ENCODE measurements at places on chromosomes 2 and 18. TPM values are rescaled to one million over a fixed set of nuclear protein-coding genes. Genes with fewer than 3 reads are reported as not detected.

DNA sequence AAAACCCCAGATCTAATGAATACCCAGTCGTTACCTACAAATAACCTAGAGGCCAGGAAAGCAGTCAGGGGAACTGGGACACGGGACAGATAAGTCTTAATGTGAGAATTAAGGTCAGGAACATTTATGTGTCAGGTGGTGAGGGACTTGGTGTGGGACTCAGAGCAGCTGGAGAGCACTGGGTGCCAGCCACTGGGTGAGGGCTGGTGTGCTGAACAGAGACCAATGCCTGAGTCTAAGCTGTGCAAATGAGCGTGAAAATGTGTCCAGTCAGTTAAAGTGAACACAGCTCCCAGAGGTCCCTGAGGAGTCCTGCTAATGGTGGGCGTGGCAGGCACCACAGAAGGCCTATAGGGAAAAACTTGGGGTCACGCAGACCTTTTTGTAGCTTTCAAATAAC, 225.9 kb downstream of the C1D start:
- no peak for DNase-seq

DNA sequence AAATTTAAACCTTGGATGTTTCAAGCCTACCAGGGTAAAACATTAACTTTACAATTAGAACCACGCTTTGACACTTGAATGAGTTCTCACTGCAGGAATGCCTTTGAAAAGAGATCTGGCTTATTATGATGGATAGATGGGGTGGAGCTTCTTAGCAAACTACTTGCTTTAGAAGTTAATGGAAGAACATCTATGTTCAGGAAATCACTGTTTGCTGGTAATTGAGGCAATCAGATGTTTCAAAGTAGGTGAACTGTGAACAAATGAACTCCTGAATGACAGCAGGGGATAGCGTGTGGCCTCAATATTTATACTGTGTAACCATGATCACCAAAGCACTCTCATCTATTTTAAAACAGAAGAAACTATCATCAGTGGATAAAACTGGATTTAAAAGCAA, 383.6 kb downstream of the PIK3C3 start:
- no peak for DNase-seq

DNA sequence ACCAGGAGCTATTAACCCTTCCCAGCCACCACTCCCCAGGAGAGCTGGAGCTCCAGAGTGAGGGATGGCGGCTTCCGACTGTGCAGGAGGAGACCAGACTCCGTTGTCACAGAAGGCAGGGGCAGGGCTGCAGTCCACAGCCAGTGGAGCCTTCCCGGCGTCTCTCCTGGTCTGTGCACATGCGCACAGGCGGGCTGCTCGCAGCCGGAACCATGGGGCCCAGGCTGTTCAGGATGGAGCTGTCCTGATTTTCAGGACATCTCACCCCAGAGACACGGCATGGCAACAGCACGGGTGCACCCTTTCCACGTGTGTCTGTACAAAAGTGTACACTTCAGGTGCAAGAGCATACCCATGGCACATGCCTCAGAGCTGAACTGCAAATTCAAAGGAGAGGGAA, 28.9 kb downstream of the EIPR1 start:
- DNase-seq = no peak

The ABCB6 gene
- 31.9 TPM for polyA plus RNA-seq

All from forelimb muscle (tissue), 1 donor.